ENCODE measurements at places on chromosomes 11 and 22.

DNA sequence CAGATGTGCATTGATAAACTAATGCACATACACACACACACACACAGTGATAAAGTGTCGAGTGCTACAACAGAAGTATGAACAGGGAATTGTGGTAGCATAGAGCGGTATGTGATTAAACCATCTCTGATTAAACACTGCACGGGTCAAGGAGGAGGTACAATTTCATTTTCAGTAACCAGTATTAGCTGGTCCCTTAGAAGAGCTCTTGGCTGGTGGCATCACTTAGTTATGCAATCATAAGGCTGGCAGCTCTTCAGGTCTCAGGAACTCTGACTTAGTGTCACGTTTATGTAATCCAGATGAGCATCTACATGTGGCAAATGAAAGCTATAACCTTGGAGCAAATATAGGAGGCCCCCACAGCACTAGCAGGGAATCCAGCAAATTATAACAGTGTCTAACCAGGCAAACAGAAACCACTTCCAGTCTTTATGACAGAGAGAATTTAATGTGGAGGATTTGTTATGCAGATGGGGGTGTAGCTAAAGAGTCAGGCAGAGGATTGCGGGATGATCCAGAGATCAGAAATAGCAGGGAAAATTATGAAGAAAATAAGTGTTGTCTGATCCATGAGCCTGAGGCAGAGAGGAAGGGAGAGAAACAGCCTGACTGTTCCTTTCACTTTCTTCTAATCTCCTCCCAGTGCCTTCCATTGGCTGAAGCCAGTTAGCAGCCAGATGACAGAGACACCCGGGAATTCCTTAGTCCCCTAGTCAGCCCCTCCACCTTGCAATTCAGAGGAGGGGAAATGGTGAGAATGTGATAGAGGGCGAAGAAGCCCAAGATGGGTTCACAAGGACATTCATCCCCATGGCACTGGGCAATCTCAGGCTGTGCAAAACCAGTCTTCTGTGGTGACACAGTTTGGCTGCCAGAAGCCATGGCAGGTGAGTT, 533.1 kb upstream of the TENM4 start:
- DNase-seq, result peak; percentile 25

- DNase-seq, result no peak
Measured at GRCh38 chr11:112786886-112787530, 174.2 kb upstream of the NCAM1 start.

DNA sequence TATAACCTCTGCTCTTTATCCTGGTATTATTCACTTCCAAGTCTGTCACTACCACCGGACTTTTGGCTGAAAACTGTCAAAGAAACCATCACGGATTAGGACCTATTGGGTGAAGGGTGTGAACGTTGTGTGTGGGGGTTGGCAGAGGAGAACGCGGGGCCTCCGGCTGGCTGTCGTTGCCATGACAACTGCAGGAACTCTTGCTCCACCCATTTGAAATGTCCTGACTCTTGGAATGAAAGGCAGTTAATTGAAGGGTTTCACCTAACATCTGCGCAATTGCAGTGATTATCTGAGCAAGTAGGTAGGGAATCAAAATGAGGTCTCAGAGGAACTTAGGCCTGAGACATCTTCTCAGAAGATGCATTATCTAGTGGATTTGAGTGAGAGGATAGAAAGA, 60.9 kb upstream of the CLMP start:
- DNase-seq, result no peak

DNA sequence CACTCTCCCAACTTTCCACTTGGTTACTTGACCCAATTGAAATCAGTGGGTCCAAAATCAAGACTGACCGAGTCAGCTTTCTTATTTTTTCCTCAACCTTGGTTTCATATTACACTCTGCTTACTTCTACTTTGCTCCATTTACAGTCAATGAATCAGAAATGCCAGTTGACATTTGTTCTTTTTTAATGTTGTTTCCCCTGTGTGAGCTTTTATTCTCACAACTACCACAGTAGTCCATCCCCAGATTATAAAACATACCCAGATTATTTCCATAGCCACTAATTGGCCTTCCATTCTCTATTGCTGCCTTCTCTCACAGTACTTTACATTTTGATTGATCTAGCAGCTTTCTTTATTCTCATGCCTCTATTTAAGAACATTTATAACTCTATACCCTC, 50.0 kb downstream of the DNAJC24 start:
- no peak for DNase-seq

- no peak for DNase-seq
Measured at GRCh38 chr22:31218565-31219262, 6.6 kb downstream of the LIMK2 start.

- DNase-seq, result no peak
Measured at GRCh38 chr22:45696227-45696626, 24.6 kb downstream of the ATXN10 start.

DNA sequence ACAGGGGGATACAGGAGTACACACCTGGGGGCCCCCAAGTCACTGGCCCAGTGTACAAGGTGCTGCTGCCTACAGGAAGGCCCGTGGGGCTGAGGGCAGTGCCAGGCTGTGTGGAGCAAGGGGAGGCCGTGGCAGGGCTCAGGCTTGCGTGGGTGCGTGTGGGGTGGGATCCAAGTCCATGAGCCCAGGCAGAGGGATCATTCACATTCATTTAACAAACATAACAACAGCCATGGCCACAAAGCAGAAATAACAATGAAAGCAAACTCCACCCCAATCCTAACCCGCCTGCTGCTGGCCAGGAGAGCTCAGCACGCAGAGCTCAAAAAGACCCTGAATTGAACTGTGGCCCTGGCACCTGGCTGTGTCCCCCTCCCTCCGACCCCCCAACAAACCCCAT, 17.0 kb upstream of the SCGB1A1 start:
- DNase-seq, result no peak

- DNase-seq, result no peak
Measured at GRCh38 chr11:10494636-10495463, 39.8 kb downstream of the AMPD3 start.

DNA sequence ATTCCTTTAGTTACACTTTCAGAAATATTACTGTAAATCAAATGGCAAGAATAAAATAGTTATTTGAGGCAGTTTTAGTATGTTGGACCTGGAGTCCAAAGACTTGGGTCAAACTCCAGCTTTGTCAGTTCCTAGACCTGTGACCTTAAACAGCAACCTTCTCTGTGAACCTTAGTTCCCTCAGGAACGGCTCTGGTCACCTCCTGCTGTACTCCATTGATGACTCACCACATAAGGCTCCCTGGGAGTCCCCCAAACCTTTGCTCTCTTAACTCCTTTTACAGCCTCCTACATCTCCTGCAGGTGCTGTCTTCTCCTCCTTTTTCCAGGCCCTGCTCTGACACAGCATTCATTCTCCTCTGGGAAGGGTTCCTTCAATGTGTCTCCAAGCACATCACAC, 29.1 kb downstream of the LIMK2 start:
- DNase-seq, result no peak

- peak; percentile 94 for DNase-seq
Measured at GRCh38 chr11:45918331-45918941, 759 bp upstream of the PEX16 start.

DNA sequence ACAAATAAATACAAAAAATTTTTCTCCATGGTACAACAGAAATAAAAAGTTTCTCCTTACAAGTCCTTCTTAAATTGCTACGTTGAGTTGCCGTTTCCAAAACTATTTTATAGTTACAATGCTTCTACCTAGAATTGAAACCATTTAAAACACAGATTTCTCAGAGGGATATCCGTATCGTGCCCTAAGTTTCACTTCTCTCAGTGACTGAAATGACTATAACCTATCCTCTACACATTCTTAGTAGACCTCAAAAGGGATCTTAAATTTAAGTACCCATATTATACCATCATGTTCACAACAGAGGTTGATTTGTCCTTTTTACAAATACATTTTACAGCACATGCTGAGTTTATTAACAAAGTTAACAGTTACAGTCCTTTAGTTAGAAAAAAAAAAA, 44.1 kb downstream of the USP28 start:
- no peak for DNase-seq

- DNase-seq, result peak; percentile 43
Measured at GRCh38 chr22:39117585-39118191, 20.6 kb downstream of the APOBEC3H start.

DNA sequence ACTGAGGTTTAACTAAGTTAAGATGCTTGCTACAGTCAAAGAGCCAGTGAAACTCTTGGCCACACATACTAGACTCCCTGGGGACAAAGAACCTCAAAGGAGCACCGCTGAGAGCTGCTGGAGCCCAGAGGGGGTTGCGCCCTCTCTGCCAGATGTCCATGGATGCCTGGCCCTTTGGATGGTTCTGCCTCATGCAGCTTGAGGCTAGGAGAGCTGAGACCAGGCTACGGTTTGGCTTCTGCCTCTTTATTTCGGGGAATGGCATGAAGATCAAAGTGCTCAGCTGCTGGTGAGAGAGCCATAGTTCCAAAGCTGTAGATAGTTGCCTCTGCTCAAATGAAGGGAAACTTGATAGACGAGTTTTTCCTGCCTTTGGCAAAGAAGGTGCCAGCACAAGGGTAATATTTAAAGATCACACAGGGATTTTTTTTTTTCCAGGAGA, 43.0 kb downstream of the RASSF10 start:
- no peak for DNase-seq

DNA sequence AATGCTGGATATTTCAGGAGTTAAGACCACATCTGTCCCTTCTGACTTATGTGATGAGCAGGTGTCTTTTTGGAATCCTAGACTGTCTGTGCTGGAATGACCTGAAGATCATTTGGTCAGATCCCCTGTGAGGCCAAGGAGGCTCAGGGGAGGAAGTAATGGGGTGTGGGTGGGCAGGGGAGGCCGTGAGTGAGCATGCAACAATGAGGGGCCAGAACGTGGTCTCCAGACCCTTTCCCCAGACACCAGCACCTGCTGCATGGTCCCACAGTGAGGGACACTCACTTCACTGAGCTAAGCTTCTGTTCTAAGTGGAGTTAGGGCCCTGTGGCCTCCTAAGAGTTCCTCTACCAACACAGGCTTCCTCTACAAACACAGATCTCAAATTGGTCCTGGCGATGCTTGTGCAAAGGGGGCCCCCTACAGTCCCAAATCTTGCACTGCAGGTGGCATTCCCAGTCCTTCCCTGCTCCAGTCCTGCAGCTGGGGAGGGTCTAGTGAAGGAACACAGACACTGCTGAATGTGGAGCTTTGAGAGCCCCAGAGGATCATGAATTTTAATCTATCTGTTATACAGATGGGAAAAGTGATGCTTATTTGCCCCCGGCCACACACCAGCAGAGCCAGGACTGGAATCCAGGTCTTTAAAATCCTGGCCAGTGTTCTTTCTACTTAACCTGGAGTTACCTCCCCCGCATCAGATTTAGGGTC, 7.4 kb downstream of the USP2 start:
- DNase-seq, result peak; percentile 80

- DNase-seq, result no peak
Measured at GRCh38 chr22:50174382-50175190, 4.1 kb downstream of the PANX2 start.

DNA sequence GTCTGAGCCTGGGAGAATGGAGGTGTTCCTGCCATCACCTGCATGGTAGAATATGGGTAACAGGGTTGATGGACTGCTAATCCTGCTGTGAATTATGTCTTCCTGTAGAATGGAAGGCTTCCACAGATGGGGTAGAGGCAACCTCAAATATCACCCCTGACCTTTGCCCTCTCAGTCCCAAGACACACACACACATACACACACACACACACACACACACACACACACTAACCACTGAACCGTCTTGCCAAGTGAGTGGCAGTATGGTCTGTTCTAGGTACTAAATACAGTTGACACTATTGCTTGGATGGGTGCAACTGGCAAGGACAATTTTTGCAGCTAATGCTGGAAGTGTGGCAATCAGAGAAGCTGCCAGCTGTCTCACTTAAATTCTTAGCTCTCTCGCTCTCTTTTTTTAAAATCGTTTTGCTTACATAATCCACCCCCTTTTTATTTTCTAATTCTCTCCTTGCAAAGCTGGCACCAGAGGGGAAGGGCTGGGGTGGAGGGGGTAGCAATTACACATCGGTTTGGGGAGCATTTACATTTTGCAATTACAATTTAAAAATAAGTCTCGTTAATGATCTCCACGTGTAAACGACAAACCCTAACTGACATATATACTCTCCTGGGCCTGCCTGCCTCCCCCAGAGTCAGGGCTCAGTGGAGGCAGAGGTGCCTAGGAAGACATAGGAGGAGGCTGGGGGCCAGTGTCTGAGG, 162.6 kb downstream of the FEZ1 start:
- DNase-seq, result no peak

DNA sequence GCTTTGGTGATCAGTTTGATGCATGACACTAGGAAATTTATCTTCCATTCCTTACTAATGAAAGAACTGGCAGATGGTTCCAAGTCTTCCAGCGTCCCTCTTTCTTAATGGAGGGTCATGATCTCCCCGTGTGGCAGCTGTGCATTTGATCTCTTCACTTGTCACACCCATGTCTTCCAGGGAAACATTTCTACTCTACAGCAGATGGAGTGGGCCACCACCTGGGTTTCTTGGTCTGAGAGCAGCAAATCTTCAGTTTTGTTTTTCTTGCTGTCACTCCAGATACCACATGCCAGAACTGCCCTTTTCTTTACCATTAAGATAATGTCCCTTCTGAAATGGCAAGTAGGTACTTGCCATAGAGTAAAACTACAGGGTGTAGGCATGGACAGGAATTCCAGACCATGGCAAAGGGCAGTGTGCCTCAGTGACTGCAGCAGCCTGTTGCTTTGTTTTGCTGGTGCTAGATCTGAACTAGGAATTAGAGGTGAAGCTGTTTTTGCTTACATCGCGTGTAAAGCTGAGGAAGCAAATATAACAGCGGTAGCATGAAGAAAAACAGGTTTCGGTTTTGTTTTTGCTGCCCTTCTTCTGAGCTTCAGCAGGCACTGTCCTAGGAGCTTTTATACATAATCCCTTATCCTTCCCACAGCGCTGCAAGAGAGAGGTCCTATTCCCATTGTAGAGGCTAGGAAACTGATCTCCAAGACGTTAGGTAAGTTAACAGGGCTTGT, 20.7 kb upstream of the C11orf96 start:
- DNase-seq, result no peak

- DNase-seq, result no peak
Measured at GRCh38 chr22:50628543-50629134, 687 bp upstream of the ARSA start.

GRCh38 chr11:34909415-34909814, 6.8 kb downstream of the APIP start:
- DNase-seq, result no peak

DNA sequence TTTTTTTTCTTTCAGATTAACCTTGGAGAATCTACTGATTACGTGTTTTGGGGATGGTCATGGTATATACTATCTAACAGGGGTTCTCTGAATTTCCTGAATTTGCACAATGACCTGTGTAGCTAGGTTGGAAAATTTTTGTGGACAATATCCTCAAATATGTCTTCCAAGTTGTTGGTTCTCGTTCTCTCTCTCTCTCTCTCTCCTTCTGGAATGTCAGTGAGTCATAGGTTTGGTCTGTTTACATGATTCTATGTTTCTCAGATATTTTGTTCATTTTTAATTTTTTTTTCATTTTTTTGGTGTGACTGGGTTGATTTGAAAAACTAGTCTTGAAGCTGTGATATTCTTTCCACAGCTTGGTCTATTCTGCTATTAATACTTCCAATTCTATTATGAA, 604.0 kb upstream of the ANO3 start:
- DNase-seq, result no peak

DNA sequence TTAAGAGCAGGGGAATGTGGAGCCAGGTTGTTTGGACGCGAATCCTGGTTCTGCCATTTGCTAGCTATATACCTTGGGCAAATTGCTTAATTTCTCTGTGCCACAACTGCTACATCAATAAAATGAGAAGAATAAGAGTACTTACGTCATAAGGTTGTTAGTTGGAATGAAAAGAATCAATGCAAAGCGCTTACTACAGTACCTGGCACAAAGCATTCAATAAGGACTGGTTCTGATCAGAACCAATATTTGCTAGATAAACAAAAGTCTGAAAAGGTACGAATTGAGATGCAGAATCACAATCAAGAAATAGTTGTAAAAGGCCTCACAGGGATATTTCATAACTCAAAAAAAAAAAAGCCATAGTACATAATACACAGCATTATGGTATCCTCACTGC, 11.2 kb downstream of the AMBRA1 start:
- no peak for DNase-seq

Data from AG08395 (cell line).